Activated CD4-positive, alpha-beta T cell treated with anti-CD3 and anti-CD28 coated beads, Interleukin-10, Interleukin-2, amounts not matched to agents 100 ng/mL and 50 ng/mL, durations not matched to agents 16 hours and 8 hours (primary cell): ENCODE measurements at places on chromosomes 7 and 10.

- DNase-seq = no peak
Measured at GRCh38 chr10:30709700-30710358, 80.3 kb upstream of the LYZL2 start.

DNA sequence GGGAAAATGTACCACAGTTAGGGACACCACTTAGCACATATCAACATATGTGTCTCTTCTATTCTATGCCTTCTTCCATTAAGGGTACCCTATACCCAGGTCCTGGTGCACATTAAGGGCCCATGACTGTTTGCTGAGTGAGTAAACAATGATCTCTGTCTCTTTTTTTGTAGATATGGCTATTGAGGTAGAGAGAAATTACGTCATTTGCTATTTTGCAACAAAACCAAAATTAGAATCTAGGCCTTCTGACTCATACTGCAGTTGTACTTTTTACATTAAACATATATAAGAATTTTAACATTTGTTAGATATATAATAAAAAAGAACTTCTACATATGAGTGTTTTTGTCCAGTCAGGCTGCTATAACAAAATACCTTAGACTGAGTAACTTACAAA, 683.2 kb upstream of the LRRN3 start:
- no peak for DNase-seq

- DNase-seq = no peak
Measured at GRCh38 chr10:27687743-27688142, 57.9 kb downstream of the MKX start.

DNA sequence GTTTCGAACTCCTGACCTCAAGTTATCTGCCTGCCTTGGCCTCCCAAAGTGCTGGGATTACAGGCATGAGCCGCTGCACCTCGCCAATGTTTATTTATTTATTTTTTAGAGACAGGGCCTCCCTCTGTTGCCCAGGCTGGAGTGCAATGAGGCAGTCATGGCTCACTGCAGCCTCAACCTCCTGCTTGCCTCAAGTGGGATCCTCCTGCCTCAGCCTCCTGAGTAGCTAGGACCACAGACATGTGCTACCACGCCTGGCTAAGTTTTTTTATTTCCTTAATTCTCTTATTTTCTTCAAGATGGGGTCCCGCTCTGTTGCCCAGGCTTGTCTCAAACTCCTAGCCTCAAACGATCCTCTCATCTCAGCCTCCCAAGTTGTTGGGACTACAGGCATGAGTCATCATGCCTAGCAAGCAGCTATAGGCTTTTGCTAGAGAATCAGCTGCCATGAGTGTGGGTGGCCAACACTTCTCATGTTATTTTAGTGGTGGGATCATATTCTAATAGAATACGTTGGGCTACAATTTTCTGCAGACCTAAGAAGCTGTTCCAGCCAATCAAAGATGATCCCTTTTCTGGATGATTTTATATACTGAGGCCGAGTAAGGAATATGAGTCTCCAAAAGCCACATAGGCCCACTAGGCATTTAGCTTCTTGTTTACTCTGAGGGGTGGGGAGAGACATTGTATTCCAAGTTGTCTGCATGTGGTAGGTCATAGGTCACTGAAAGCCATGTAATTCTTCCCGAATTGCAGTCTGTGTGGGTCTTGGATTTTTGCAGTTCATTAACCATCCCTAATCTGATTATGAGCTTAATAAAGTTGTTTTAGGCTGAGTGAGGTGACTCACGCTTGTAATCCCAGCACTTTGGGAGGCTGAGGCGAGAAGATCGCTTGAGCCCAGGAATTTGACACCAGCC, 7.6 kb upstream of the TMEM248 start:
- DNase-seq = no peak

- DNase-seq = no peak
Measured at GRCh38 chr10:90921906-90922305, 1.0 kb upstream of the ANKRD1 start.

GRCh38 chr7:118057404-118057803, 126.6 kb upstream of the LSM8 start:
- DNase-seq = no peak

GRCh38 chr10:3179174-3179573, 6.6 kb upstream of the PITRM1 start:
- DNase-seq = no peak

- DNase-seq = no peak
Measured at GRCh38 chr10:110870823-110871297, 868 bp upstream of the PDCD4 start.

DNA sequence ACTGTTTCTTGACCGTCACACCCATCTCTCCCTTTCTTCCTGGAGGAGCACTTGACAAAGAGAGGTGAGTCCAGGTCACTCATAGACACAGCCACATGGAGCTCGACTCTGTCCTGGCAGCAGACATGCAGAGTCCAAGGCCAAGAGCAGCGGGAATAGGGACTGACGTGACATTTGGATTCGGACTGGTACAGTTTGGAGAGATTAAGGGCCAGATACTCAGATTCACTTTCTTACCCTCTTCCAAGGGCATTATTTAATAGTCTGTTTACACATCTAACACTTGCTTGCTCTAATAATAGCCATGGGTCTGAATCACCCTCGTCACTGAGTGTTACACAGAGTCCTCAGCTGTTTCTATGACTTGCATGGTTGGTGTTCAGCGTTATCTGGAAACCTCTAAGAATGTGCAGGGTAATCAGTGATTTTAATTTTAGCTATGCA, 39.2 kb upstream of the OTUD1 start:
- DNase-seq = no peak

GRCh38 chr10:94456942-94457341, 54.6 kb downstream of the TBC1D12 start:
- no peak for DNase-seq

- peak; percentile 88 for DNase-seq
Measured at GRCh38 chr7:3092468-3092867, 48.8 kb upstream of the CARD11 start.

DNA sequence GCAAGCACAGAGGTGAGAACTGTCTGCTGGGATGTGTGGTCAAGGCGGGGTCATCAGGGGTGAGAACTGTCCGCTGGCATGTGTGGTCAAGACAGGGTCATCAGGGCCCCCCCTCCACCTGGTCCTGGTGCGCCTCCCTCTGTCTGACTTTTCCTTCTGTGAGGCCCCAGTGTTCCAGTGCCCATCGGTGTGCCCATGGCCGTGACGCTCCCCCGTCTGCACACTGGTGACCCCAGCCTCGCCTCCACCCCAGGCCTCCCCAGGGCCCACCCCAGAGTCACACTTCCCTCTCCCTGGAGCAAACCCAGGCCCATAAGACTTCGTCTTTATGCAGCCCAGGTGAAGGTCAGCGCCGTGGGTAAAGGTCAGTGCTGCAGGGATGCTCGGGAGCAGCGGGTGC, 70.1 kb upstream of the TCERG1L start:
- DNase-seq = no peak

GRCh38 chr10:70267161-70267933, 16.5 kb downstream of the NPFFR1 start:
- DNase-seq = no peak

- no peak for DNase-seq
Measured at GRCh38 chr10:95796504-95796903, 40.5 kb downstream of the ENTPD1 start.

DNA sequence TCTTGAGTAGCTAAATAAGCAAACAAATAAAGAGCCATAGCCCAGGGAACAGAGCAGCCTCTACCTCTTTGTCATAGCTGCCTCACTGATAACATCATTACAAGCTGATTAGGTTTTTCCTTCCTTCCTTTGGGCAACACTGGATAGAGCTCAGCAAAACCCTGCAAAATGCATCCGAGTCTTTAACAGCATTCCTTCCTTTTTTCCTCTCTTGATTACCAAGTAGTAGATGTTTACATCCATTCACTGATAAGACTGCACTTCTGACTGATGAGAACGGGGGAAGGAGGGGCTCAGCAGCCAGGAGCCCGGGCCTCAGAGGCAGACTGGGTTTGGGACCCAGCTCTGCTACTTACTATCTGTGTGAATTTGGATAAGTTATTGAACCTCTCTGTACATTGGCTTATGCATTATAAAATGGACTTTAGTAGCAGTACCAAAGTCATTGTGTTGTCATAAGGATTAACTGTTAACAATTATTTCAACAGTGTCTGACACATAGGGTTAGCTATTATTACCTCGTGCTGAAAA, 214.2 kb downstream of the ANK3 start:
- DNase-seq = no peak

- DNase-seq = no peak
Measured at GRCh38 chr10:59970396-59971368, 64.3 kb upstream of the CCDC6 start.
